ENCODE measurements at places on chromosomes 6 and 20. TPM values are rescaled to one million over a fixed set of nuclear protein-coding genes. Genes with fewer than 3 reads are reported as not detected.
A peak's percentile ranks its signal among the peaks of the same experiment; 100 is the strongest.

The ANKRD66 gene
- total RNA-seq = not detected

The HMGA1 gene
- total RNA-seq = 39.0 TPM

The ULBP1 gene
- 0.31 TPM for total RNA-seq

The SEMG1 gene
- not detected for total RNA-seq

The PLCB1 gene
- 12.1 TPM for total RNA-seq

The MLN gene
- not detected for total RNA-seq

The NCOA3 gene
- 27.3 TPM for total RNA-seq

The PSORS1C1 gene
- 2.9 TPM for total RNA-seq

The NXT1 gene
- total RNA-seq = 9.5 TPM

The FANCE gene
- total RNA-seq = 3.9 TPM

The OLIG3 gene
- not detected for total RNA-seq

The FAM184A gene
- 0.61 TPM for total RNA-seq

The FNDC11 gene
- total RNA-seq = not detected

The BPIFB4 gene
- not detected for total RNA-seq

DNA sequence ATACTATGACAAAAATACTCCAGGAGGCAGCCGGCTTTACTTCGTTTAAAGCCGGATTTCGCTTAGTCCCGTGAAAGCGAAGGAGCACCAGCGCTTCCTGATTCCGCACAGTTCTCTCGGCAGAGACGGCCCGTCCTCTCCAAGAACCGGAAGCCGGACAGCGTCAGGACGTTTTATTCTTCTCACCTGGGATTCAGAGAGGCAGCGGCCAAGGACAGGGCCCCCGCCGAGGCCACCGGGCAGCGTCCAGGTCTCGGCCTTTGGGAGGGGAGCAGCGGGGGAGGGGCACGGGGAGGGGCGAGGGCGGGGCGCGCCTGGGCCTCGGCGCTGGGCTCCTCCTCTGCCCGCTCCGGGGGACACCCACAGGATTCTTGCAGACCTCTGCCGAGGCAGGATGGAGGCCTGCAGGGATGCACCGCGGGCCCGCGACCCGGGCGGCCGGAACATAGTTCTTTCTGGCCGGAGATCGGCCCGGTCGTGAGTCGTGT lies 2.8 kb upstream of the DIDO1 start:
- peak; percentile 73 for DNase-seq

GRCh38 chr6:100504786-100505737 lies 40.3 kb upstream of the SIM1 start:
- no peak for DNase-seq

DNA sequence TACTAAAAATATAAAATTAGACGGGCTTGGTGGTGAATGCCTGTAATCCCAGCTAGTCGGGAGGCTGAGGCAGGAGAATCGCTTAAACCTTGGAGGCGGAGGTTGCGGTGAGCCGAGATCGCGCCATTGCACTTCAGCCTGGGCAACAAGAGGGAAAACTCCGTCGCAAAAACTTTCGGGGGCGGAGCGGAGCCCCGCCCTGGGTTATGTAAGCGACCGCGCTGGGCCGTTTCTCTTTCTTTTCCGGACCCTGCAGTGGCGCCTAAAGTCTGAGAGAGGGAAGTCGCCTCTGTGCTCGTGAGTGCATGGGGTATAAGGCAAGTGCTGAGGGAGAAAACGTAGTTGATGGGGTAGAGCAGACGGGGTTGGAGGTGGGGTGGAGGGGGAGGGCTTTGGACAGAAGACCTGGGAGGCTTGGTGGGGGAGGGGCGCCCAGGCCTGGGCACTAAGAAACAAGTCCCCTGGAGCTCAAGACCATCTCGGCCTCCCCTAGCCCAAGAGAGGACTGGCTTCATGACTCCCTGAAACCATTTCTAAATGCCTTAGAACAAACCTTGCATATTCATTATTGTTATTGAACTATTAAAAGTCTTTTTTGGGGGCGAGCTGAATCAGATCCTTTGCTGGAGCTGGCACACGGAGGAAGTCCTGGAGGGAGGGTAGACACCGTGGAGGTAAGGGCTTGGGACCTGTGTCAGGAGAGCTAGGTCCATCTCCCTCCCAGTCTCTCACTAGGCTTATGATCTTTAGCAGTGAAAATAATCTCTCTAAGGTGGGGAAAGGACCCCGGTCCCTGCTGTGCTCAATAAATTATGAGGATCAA lies 2.7 kb upstream of the MICA start:
- DNase-seq = peak; percentile 91

DNA sequence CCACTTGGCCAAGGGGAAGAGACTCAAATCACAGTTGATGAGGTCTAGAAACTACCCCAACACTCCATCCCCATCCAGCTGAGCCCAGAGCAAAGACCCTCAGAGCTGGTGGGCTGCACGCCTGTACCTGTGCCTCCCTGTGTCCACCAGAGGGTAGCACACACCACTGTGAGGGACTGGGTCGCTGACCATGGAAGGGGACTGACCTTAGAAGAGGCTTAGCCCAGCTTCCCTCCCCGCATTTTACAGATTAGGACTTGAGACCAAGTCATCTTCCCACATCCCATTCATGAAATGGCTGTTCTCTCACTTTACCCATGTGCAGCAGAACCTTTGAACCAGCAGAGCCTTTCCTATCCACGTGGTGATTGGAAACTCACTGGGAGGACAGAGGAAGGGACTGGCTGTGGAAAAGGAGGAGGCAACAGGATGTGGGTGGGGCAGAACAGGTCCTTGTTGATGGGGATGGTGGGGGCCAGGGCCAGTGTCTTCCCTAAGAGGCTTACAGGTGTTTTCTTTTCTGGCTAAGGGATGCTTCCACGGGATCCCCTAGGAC lies 44.3 kb downstream of the CPXM1 start:
- DNase-seq = no peak

- peak; percentile 62 for DNase-seq
Observed at GRCh38 chr6:33312361-33313104, 1.3 kb downstream of the TAPBP start.

DNA sequence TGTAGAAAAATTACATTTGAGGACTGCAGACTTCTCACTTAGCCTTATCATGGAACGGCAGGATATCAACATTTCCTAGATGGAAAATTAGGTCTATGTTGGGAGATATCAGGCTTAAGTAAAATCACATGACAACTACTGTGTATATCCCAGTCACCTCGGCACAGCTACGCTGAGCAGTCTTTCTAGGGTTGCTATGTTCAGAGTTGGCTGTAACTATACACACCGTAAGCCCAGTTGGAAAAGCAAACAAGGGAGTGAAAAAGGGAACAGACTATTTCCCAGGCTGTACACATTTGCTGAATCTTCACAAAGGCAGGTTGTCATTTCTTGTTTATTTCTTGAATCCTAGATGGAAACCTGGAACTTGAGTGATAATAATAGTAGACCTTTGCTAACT lies 80.7 kb upstream of the PTPRK start:
- DNase-seq = peak; percentile 29

DNA sequence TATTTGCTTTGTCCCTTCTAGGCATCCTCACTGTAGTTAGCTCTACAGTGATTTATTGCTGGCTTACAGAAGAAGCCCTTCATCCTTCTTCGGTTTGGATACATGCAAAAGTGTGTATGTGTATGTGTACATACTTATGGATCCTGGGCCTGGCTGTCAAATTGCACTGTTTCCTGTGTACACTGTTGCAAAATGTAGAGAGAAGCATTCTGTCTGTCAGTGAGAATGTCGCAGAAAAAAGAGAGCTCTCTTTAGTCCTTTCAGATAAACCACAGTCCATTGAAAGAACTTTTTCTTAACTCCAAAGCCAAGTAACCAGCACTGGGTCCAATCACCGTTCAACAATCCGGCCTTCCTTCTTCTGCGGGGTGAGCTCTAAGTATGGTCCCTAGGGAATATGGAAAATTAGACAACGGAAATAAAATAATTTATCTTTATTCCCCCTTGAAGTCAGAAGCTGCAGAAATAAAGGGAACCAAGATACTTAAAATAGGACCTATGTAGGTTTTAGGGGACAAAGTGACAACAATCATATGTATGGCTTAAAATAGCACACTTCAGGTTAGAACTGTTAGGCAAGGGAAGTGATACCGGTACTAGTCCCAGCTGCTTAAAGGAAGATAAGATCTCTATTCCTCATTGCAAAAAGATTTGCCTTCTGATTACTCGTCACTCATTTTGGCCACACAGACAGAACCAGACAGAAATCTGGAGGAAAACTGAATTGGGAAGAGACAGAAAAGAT lies 107.0 kb downstream of the CD83 start:
- DNase-seq = no peak

DNA sequence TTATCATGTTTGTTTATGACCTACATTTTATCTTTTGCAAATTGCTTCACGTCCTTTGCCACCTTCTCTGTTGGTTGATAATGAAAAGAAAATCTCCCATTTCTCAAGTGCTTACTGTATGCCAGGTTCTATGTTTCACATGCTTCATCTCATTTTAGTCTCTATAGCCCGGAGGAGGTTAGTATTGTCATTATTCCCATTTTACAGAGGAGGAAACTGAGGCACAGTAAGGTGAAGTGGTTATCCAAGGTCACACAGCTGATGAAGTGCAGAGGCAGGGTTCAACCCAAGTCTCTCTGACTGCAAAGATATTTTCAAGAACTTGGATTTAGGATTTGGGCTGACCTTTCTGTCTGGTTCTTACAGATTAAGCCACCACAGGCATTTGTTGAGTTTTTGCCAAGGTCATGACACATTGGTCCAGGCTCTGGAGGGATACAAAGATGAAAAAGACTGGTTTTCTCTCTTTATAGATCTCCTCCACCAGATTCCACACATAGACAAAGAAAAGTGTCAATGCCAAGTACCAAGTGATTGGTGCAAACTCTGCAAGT lies 20.6 kb downstream of the CNBD2 start:
- DNase-seq = no peak

- DNase-seq = no peak
Observed at GRCh38 chr20:45611054-45611453, 18.5 kb upstream of the WFDC10A start.

DNA sequence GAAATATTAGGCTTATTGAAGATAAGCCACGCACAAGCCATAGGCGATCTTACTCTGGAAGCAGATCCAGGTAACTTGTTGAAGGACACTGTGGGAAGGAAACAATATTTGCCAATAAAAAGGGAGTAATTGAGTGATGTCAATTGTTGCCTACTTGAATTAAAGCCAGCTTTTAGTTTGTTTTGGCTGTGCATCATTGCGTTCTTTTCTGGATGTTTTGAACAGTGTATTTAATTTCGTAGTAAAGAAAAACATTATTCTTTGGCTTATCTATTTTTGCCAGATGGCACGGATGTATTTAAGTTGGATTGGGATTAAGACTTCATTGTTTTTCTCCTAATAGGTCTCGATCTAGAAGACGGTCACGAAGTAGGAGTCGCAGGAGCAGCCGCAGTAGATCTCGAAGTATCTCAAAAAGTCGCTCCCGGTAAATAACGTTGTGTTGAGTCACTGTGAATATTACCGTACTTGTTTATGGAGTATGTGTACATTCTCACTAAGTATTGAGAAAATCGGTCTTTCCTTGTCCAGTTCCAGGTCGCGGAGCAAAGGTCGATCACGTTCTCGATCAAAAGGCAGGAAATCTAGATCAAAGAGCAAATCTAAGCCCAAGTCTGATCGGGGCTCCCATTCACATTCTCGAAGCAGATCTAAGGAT lies 2.6 kb downstream of the SRSF6 start:
- DNase-seq = no peak

DNA sequence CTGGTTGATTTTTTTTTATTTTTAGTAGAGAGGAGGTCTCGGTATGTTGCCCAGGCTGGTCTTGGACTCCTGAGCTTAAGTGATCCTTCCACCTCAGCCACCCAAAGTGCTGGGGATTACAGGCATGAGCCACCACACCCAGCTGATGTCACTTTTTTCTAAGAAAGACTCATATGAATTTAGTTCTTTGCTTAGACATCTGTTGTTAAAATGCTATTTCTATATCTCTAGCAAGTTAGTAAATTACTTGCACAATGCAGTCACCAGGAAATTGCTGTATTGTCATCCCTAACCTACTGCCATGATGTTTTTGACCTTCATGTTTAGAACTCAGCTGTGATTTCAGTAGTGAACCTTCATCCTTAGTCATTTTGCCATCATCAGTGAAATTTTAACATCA lies 5.7 kb downstream of the KDM1B start:
- no peak for DNase-seq

- DNase-seq = no peak
Observed at GRCh38 chr6:168133687-168134559, 54.9 kb upstream of the FRMD1 start.

DNA sequence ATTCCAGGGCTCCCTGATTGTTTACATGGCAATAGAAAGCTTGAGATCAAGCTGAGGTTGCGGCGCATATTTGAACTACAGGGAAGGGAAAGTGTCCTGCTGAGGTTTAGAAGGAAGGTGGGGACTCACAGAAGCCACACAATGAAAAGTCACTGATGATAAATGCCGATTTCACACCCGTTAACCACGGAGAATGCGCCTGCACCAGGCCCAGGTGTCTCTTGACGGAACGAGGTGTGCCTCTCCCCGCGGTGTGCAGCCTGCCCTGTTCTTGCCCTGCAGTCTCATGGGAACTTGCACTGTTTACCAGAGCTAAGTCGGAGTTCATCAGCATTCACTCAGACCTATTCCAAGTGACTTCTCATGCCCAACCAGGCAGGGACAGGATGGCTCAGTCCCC lies 90.3 kb downstream of the LY86 start:
- no peak for DNase-seq

GRCh38 chr20:60478533-60478932 lies 520.3 kb downstream of the CDH26 start:
- no peak for DNase-seq

DNA sequence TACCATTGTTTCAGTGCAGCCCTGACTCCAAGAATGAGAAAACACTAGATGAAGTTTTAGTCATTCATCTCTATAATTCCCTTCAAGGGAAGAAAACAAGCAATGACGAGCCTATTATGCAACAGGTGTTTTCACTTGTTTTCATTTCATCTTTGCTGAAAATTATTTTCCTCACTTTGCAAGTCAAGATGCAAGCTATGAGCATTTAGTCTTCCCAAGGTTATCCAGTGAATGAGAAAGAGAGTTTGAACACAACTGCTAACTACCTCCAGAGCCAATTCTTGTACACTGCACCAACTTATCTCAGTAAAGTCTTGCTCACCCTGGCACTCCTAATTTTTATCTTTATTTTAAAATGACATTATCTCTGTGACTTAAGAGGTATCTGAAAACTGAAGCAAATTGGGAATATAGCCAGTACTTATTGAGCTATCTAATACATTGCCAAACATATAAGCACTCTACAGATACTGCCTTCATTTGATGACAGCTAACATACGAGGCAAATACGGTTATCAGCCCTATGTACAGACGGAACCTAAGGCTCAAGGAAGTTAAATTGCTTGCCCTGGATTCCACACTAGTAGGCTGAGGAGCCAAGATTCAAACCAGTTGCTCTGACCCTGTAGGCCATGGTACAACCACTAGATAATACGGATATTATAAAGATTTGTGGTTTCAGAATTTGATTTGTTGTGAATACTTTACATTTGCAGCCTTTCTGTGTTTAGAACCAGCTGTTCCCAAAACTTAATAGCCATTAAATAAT lies 36.8 kb downstream of the MOXD1 start:
- no peak for DNase-seq

All from heart left ventricle (tissue), 16 donors.